ENCODE measurements at places on chromosomes 12 and 14.

- DNase-seq: peak; percentile 66
These were observed 7.0 kb downstream of the CCDC63 start for GRCh38 chr12:110853836-110854235.

DNA sequence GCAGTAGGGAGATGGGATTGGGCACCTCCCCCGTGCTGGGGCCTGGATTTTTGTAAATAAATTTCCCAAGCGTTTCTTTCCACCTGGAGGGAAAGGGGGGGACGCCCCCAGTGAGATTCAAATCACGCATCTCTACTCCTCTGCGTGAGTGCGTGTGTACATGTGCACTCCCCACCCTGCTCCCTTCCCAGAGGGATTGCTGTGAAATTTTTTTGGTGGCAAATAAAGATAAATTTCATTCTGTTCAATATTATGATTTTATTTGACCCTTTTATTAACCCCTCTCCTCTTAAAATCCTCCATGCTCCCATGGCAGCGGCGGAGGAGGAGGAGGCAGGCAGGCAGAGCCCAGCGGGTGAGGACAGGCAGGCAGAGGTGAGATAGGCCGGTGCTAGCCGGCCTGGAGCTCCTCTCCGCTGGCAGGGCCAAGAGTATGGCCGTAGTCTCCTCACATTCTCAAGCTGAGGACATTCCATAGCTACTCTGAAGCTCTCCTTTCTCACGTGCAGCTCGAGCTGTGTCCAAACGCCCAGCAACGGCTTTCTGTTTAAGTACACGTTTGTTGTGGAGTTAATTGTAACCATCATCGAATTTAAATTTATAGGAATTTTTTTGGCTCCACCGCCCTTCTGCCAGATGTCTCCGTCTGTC lies 1.5 kb upstream of the HOTAIR start:
- DNase-seq: peak; percentile 80

GRCh38 chr12:113921430-113921829 lies 44.7 kb downstream of the RBM19 start:
- no peak for DNase-seq

DNA sequence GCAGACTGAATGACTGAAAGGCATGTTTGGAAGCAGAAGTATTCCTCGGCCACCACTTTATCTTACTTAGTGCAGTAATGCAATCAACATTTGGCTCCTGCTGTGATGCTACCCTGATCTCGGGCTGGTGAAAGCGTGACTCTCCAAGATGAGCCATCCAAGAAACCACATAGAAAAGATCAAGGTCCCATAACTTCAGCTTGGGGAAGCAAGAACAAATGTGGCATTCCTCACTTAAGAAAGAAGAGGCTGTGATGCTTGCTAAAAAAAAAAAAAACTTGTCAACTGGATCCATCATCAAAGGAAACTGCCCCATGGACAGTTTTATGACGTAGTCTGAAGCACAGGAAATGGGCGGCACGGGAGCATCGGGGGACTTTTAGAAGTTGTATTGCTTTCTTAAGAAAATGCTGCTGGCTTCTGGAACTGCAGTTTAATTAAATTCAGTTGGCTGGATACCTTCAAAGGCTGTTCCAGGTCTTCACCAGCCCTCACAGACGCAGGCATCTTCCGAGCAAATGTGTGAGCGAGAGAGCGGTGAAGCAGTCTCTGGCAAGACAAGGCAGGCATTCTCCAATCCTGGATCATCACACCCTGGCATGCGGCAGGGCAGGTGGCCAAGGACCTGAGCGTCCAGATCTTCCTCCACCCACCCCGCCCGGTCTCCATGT lies 38.2 kb upstream of the MAP1LC3B2 start:
- peak; percentile 81 for DNase-seq

DNA sequence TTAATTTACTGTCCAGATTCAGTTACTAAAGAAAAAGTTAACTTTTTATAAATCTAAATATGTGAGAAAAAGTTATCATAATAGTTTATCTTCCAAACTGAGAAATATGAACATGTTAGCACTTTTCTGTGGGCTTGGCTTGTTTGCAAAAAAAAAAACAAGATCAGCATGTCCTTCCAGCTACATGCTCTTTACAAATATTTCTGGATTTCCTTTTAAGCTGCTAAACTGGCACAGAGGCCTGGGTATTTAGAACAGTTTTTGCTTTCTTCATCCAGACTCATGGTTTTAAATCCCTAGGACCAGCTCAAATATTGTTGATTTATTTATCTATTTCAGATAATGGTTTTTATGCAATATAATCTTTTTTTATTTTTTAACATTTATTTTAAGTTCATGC lies 1444.5 kb upstream of the FLRT2 start:
- DNase-seq: no peak

All from islet precursor cell (in vitro differentiated cells).